Stimulated activated CD8-positive, alpha-beta memory T cell treated with anti-CD3 and anti-CD28 coated beads, Interleukin-15, amount 100 ng/mL, for 48 hours (primary cell): ENCODE measurements at places on chromosomes 13 and 19.

DNA sequence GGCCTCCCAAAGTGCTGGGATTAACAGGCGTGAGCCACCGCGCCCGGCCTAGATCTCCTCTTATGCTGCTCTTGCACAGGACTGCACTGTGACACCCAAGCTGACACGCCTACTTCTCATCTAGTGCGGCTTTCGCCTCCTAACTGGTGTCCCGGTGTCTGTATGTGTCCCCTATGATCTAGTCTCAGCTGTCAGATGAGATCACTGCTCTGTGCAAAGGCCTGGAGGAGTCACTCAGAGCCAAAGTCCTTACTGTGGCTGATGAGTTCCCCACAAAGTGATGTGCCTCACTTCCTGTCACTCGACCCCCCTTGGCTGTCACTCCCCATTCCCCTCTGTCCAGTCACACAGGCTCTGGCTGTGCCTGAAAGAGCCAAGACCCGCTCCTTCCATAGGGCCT lies 2.5 kb downstream of the ZNF556 start:
- DNase-seq, result no peak

DNA sequence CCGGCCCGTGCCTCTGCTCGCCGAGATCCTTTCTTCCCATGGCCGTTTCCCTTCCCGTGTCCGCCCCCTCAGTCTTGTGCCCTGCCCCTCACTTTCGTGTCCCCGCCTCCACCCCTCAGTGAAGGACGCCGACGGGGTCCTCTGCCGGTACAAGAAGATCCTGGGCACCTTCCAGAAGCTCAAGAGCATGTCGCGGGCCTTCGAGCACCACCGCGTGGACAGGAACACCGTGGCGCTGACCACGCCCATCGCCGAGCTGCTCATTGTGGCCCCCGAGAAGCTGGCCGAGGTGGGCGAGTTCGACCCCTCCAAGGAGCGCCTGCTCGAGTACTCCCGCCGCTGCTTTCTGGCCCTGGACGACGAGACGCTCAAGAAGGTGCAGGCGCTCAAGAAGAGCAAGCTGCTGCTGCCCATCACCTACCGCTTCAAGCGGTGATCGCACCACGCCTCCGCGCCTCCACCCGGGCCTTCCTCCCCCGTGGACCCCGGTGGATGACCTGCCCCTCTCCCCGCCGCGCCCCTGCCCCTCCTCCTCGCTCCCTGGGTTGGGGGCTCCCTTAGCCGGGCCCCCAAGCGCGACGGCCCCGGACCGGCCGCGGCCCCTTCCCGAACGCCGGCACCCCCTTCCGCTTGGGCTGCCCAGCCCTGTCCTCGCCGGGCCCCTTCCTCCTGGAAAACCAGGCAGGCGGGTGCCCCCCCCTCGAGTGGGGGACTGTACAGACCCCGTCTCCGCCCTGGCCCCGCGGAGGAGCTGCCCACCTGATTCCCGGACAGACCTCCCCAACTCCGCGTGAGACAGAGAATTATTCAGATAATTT lies 2.3 kb upstream of the U2AF2 start:
- DNase-seq, result no peak

DNA sequence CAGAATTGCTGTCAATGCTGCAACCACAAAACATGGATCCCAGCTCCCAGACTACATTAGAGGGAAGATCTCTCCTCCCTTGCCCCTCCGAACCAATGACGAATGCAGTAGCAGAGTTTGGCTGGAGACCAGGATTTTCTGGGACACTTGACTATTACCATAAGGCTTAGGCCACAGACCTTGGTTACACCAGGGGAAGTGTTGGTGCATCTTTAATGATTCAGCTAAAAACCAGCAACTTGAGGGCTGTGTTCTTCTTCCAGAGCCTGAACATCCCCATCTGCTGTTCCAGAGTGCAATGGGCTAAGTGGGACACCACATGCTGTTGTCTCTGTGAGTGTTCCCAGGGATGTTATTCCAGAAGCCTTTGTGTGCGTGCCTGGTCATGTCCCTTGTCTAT lies 528.2 kb downstream of the LMO7 start:
- DNase-seq, result no peak

- no peak for DNase-seq
These were observed 467.9 kb downstream of the SLITRK1 start for GRCh38 chr13:83414393-83414792.

DNA sequence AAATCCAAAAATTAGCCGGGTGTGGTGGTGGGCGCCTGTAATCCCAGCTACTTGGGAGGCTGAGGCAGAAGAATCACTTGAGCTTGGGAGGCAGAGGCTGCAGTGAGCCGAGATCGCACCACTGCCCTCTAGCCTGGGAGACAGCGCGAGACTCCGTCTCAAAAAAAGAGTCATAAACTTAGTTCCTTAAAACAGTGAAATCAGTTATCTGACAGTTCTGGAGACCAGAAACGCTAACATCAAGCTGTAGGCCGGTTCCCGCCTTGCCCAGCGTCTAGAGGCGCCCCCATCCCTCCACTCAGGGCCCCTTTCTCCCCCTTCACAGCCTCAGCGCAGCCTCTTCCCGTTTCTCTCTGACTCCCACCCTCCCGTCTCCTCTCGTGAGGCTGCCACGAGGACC lies 11.9 kb downstream of the ADAT3 start:
- no peak for DNase-seq

- no peak for DNase-seq
These were observed 5.6 kb upstream of the ZNF607 start for GRCh38 chr19:37725181-37725580.

GRCh38 chr13:27043013-27043412 lies 128.6 kb downstream of the USP12 start:
- no peak for DNase-seq

DNA sequence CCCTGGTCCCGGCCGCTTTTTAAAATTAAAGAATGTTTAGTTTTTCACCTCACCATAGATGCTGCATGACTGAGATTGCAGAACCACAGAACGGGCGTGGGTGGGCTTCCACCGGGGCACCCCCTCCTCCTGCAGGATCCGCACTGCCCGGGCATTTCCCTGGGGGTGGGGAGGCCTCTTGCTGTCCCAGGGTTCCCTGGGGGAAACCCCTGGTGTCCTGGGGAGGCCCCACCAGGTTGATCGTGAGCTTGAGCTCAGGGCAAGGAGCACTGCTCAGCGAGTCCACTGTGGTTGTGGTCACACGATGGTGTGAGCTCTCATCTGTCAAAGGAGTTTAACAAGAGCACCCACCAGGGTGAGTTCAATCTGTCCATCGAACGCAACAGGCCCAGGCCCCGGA lies 11.4 kb upstream of the TCF3 start:
- DNase-seq, result no peak

GRCh38 chr19:4922530-4923275 lies 13.4 kb downstream of the UHRF1 start:
- DNase-seq, result no peak

- DNase-seq, result no peak
These were observed 5.9 kb downstream of the MTMR6 start for GRCh38 chr13:25281193-25281934.

DNA sequence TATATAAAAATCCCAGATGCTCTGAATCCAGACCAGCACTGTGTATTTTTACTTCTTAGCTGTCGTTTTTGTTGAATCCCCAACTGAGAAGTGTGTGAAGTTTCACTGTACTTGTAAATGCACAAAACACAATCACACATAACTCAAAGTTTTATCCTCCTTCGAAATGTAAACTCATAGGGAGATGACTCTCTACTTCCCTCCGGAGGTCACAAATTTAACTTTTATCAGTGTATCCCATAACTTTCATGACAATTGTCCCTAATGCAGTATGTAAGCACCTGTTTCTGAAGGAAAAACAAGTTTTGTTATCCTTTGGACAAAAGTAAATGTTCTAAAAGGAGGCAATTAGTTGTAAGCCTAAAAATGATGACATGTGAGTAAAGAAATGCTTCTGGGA lies 665.0 kb upstream of the SLITRK6 start:
- no peak for DNase-seq

DNA sequence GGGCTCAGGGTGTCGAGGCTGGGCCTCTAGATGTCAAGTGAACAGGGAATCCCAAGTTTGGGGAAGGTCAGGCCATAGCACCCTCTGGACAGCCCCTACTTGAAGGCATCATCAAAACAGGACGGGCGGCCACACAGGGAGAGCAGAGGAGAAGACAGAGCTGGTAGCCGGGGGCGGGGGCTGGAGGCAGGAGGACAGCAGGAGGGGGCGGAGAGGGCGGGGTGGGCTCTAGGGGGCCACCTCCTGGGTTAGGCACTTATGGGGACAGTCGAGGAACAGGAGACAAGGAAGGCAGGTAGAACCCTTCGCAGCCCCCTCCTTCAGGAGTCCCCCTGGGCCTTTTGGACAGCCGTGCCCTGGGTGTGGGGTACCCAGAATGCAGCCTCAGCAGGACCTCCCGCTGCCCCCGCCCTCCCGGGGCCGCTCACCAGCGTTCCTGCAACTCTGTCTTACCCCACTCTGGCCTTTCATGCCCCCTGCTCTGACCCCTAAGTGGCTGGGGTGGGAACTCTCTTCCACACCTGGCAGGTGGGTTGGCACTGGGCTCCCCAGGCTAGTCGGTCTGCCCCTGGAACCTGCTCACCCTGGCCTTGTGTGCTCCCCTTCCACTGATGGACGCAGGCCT lies 5.8 kb downstream of the SSBP4 start:
- DNase-seq, result no peak

DNA sequence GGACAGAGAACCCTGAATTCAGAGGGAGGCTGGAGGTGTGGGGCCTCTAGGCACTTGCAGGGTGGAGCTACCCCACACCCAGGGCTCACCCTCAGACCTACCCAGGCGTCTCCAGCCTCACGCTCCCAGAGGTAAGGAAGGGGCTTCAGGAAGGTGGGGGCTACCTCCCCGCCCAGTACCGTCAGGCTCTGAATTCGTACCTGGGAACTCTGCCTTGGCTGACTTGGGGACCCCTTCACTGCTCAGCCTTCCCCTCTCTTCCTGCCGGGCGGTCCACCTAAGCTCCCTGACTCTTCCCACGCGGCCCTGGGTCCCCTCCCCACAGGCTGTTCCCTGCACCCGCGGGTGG lies 28.5 kb upstream of the PARP4 start:
- DNase-seq, result no peak

GRCh38 chr19:16649734-16650133 lies 10.2 kb downstream of the SMIM7 start:
- DNase-seq, result no peak

DNA sequence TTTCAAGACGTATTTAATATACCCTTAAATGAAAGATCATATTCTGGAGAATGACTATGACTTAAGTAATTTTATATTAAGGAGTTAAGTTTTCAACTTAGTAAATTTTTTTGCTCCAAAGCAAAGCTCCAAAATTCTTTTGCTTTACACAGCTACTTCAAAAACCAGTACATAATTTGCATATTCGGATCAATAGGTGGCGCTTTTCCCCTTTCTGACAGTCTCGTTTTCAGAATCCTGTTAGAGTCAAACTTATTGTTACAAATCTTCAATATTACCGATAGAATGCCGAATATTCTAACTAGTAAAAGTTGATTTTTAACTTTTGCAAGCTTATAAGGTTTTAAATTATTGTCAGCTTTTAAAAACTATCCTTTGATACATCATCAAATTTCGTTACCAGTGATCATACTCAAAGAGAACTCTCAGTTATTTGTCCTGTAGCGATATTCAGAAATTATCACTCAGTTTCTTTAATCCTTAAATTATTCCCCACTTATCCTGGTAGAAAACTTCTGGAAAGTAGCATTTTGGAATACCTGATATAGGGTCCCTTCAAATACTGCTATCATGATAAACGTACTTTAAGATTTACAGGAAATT lies 852.7 kb upstream of the KLHL1 start:
- DNase-seq, result no peak

DNA sequence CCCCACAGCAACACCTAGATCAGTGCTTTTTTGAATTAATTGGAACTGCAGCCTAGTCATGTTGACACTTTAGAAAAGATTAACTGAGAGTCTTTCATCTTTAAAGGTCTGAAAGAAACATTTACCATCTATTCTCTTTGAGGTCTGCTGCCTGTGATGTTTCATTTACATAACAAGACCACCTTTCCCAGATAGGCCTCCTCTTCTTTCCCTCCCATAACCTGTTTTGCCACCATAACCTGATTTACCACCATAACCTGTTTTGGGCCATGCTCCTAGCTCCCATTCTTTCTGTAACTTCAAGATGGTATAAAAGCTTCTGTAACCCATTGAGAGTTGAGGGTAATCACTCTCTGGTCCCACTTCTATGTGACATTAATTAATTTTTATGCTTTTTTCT lies 320.8 kb downstream of the PCDH20 start:
- no peak for DNase-seq

GRCh38 chr13:50979187-50979586 lies 69.6 kb downstream of the RNASEH2B start:
- no peak for DNase-seq

DNA sequence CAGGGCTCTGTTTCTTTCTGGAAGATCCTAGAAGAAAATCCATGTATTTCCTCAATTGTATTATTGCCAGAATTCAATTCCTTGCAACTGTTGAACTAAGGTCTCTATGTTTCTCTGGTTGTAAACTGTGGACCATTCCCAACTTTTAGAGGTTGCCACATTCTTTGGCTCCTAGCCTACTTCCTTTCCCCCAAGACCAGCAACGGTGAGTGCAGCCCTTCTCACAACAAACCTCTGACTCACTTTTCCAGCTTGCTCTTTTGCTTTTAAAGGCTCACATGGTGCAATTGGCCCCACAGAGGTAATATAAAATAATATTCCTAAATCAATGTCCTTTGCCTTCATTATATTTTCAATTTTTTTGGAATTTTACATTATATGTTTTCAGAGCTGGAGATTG lies 371.3 kb downstream of the SLITRK5 start:
- DNase-seq, result no peak

DNA sequence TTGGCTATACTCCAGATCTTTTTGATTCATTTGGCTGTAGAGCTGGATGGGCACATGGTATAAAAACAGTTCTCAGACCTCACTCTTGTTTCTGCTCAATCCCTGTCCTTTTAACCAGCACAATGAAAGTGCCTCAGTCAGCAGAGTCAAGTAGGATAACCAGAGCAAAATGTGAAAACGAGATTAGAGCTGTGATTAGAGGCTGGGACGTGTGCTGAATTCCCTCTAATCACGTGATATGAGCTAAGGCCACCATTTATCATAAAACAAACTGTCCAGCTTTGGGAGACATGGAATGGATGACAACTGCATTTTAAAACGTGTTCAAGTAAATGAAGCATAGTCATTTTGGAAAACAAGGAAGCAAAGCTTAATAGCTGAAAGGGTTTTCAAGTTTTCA lies 54.1 kb downstream of the GJA3 start:
- DNase-seq, result no peak

DNA sequence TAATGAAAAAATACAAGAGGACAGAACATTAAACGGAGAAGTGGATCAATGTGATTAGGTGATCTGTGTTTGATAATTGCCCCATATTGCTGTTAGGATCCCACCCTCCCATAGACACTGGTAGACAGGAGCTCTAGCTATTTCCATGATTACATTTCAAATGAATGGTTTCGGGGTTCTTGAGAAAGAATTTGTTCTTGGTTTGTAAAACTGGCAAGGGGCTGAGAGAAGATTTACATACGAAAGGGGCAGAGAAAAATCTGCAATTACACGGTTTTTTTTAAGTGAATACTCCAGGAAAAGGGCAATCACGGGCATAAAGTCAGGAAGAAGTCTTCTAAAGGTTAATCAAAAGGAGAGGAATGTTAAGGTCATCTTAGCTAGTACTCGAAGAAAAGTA lies 2125.7 kb upstream of the PCDH20 start:
- no peak for DNase-seq
